D341Med (cell line): ENCODE measurements at places on chromosomes 12 and 14.

DNA sequence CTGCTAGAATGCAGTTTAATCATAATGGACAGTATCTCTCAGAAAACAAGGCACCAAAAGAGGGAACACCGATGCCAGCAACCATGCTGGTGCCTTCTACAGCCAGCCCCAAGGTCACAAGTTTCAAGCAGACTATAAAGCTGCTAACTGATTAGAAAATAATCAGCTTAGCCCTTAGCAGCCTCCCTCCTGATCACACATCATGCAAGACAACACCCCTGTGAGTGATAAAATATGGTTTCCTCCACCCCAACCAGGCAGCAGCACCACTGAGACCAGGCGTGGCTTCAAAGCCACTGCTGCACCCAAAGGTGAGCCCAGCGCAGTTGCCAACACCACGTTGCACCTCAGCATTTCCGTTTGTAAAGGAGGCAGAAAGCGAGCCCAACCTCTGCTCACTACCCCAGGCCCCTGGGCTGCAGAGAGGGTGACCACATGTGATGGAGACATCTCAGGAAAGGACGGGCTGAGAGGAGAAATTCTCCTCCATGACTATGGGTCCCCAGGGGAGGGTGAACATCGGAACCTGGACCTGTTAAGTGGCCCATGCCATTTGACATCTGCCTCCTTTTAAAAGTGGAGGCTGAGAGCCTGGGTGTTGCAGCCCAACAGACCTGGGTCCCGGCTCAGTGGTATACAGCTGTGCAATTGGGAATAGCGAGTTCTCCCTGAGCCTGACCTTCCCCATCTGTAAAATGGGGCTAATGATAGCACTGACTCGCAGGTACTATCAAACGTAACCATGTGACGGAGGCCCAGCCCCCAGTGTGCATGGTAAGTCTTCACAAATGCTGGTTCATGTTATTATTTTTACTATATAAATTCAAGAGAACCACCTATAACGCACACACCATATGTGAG lies 11.5 kb downstream of the ZFP36L1 start:
- peak; percentile 36 for DNase-seq

DNA sequence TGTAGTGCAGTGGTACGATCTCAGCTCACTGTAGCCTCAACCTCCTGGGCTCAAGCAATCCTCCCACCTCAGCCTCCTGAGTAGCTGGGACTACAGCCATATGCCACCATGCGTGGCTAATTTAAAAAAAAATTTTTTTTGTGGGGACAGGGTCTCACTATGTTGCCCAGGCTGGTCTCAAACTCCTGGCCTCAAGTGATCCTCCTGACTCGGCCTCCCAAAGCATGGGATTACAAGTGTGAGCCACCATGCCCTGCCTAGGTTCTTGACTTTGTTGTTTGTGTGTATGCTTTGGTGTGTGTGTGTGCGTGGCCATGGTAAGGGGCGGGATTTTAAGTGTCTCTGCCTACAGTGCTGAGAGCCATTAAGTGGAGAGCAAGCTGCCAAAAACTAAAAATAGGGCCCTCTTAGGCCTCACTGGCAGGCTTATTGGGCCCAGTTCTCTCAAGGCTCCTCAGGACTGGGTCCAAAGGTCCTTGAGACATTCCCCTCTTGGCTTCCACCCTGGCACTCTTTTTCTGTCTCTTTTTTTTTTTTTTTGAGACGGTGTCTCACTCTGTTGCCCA lies 5.1 kb downstream of the COX14 start:
- no peak for DNase-seq

GRCh38 chr14:29273513-29273912 lies 506.9 kb downstream of the FOXG1 start:
- DNase-seq: no peak

GRCh38 chr14:77041881-77042545 lies 13.5 kb upstream of the IRF2BPL start:
- no peak for DNase-seq

- DNase-seq: no peak
Observed at GRCh38 chr14:76267322-76268046, 108.5 kb upstream of the ESRRB start.

GRCh38 chr14:39034481-39035296 lies 68.3 kb downstream of the SEC23A start:
- DNase-seq: peak; percentile 34

DNA sequence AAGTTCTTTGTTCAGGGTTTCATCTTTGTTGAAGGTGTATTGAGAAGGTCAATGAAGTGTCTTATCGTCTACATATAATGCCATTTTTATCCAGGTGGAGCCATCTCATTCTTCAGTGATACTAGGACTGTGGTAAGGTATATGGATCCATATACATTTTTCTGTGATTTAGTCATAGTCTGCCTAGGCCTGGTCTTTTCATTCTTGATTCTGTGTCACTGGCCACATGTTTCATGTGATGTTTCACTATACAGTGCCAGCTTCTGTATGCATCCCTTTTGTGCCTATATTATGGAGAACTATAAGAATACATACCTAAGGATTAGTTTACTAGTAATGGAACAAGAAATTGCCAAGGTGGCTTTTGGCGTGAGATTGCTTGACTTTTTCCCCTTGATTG lies 40.5 kb downstream of the VEZT start:
- no peak for DNase-seq

DNA sequence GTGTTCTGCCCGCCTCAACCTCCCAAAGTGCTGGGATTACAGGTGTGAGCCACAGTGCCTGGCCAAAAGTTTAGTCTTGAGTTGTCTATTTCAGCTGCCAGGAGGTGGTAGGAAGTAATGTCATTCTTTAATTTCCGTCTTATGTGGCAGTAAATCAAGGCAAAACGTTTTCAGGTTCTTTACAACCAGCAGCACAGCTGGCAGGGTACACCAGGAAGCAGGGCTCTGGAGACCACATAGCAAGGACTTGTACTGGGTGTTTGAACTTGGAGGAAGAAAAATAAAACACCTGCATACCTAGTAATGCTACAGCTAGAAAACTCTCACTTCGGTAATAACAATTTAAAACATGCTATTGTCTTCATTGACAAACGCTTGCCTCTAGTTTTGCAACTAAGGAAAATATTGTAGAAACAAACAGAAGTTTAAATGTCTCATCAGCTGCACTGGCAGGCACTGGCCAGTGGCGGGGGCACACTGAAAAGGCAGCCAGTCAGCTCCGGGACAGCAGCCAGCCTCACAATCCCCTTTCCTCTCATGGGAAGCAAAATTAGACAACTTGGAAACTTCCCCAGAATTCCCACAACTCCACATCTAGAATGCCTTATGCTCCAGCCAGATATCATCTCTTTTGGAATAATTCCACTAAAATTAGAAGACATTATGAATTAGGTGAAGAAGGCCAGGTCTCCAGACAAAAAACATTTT lies 72.2 kb downstream of the CLIP1 start:
- peak; percentile 49 for DNase-seq

DNA sequence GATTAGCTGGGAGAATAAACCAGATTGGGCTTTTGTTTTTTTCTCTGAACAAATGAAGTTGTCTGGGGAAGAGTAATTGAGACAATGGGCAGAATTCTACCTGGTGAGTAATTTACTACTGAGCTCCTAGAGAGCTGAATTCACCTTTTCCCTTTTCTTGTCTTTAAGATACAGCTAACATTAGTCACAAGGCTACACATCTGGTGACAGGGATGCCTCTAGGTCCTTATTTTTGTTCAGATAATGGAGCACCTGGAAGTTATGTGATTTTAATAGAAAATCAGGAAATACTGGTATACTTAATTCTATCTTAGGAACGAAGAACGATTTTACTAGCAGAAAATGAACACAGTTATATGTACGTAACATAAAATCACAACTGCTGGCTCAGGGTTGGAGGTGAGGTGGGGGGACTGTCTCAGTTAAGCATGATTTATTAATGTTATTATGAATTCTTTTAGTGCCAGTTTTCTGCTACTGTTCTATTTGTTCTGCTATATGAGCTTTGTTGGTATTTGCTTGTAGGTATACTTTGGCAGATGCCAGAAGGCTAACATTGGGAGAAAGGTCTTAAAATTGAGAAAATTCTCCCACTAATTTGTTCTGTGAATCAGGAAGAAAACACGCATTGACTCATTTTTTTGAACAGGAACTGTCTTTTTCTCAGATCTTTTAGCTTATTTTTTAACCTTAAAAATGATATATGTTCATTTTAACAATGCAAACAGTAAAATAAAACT lies 482.7 kb upstream of the RGS6 start:
- DNase-seq: no peak

DNA sequence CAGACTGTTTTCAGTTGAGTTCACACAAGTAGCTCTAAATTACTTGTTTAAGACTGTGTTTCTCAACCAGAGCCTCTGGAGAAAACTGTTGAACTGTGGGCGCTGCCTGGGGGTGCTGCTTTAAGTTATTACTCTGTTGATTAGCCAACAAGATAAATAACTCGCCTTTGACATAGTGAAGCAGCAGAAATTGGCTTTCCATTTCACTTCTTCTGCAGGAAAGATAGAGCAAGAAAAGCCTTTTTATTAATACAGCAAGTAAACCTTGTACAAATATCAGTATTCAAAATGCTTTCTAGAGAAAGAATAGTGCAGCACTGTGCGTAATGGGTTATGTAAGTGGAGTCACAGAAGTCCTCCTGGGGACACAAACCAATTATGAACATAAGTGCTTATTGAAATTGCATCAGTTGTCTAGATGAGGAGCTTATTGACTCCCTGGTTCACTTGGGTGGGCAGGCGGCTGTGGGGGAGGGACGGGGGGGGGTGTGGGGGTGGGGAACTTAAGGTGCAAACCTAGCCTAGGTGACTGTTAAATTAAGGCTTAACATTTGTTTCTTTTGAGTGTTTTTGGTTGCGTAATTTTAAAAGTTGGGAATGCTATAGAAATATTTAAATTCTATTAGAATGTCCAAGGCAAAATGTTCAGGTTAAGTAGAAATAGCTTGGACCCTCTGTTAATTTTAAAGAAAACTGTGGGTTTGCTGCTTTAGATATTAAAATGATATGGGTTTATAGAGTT lies 6.3 kb downstream of the FRS2 start:
- no peak for DNase-seq

DNA sequence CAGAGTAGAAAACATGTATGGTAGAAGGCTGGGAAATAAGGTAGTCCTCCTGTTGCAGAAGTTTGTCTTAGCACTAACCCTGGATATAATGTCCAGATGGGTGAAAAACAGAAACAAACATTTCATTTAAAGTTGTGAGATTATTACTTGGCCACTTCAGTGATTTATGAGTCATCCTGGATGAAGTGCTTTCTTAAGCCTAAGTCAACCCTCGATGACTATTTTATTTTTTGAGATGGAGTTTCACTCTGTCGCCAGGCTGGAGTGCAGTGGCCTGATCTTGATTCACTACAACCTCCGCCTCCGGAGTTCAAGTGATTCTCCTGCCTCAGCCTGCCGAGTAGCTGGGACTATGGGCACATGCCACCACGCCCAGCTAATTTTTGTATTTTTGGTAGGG lies 10.2 kb downstream of the DLST start:
- no peak for DNase-seq

- no peak for DNase-seq
Observed at GRCh38 chr12:65392491-65392890, 114.0 kb downstream of the MSRB3 start.

- DNase-seq: no peak
Observed at GRCh38 chr14:32205554-32205953, 2.5 kb upstream of the RNU6-8 start.

- no peak for DNase-seq
Observed at GRCh38 chr14:32166029-32166428, 35.8 kb upstream of the RNU6-7 start.

- DNase-seq: no peak
Observed at GRCh38 chr12:76643438-76643837, 83.9 kb upstream of the OSBPL8 start.

DNA sequence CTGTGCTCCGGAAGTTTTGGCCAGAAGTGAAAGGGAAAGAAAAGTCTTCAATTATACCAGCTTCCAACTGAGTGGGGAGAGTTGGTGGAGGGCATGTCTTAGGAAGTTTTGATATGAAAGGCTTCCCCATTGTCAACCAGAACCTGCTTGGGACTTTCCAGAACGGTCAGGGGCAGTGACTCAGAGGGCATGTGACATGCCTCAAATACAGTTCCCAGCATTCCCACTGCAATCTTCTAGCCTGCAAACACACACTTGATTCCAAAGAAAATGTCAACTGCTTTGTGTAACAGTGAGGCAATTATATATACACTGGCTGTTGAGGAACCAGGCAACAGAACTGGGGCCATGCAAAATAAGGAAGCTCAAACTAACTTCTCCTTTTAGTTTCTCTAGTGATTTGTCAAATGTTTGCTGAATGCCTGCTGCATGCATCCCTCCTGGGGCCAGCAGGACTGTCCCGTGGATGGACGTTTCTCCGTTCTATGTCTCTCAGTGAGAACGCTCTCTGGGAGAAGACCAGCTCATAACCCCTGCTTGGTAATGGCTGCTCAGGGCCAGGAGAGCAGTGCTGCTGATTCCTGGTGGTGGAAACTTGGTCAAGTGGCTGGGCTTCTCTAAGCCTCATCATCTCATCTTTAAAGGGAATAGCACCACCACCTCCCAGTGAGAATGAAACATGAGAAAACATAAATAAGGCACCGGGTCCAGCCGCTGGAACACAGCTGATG lies 18.3 kb downstream of the SLC25A47 start:
- DNase-seq: no peak

GRCh38 chr12:129305851-129306250 lies 452.6 kb downstream of the GLT1D1 start:
- no peak for DNase-seq

DNA sequence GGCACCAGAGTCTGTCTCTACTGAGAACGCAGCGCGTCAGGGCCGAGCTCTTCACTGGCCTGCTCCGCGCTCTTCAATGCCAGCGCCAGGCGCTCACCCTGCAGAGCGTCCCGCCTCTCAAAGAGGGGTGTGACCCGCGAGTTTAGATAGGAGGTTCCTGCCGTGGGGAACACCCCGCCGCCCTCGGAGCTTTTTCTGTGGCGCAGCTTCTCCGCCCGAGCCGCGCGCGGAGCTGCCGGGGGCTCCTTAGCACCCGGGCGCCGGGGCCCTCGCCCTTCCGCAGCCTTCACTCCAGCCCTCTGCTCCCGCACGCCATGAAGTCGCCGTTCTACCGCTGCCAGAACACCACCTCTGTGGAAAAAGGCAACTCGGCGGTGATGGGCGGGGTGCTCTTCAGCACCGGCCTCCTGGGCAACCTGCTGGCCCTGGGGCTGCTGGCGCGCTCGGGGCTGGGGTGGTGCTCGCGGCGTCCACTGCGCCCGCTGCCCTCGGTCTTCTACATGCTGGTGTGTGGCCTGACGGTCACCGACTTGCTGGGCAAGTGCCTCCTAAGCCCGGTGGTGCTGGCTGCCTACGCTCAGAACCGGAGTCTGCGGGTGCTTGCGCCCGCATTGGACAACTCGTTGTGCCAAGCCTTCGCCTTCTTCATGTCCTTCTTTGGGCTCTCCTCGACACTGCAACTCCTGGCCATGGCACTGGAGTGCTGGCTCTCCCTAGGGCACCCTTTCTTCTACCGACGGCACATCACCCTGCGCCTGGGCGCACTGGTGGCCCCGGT lies at the start of gene PTGDR:
Gene PTGDR (plus strand): TSS at position 198 of the 778 bp plus-strand sequence. CDS start 117 bp downstream, at position 315.
- peak; percentile 46 for DNase-seq

DNA sequence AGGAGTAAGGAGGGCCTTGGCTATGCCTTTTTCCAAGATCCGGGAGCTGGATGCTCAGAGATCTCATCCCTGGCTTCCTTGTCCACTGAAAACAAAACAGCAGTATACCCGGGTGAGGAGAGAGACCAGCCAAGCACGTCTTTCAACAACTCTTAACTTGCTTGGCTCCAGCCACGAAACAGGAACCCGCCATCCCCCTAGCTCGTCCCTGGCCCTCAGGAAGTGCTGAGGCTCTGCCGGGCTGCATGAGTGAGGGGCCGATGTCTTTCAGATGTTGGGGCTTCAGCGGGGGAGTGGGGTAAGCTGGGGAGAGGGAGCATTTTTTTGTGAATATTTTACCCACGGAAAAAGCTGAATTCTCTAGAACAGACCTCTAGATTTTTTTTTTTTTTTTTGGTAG lies 231.1 kb downstream of the CACNA1C start:
- DNase-seq: no peak
